Stimulated activated CD4-positive, alpha-beta T cell treated with anti-CD3 and anti-CD28 coated beads, Interleukin-1b, Interleukin-23, amount 100 ng/mL, for 1 hour (primary cell): ENCODE measurements at places on chromosomes 3 and 15.

GRCh38 chr3:56314842-56315241, 153.4 kb downstream of the ERC2 start:
- DNase-seq: no peak

- DNase-seq: no peak
Observed at GRCh38 chr3:31729082-31729481, 196.4 kb downstream of the STT3B start.

DNA sequence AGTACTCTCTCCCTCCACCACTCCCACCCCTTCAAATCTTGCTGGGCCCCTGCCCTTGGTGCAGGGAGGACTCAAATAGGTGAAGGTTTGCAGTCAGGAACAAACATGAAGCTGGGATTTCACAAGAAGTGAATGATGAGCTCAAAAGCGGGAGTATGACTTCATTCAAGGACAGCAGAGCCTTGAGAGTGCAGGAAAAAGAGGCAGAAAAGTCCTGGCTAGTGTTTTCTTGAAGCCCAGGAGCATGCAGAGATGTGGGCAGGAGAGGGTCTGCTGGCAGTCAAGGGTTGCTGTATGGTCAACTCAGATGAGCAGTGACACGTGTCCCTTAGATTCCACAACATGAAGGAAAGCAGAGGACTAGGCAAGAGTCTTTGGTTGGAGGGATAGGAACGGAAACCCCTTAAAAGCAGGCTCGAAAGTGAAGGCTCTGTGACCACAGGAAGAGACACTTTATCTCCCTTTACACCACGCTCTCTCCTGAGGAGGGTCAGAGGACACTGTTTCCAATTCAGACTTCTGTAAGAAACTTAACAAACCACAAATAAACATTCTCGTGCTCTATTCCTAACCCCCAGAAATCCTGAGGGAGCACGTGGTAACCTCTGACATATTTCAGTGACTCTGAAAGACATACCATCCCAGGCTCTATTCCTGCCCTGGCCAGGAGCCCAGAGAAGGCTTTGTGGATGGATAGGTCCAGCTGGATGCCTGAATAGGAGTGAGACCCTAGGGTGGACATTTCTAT, 168.0 kb upstream of the NDN start:
- no peak for DNase-seq

DNA sequence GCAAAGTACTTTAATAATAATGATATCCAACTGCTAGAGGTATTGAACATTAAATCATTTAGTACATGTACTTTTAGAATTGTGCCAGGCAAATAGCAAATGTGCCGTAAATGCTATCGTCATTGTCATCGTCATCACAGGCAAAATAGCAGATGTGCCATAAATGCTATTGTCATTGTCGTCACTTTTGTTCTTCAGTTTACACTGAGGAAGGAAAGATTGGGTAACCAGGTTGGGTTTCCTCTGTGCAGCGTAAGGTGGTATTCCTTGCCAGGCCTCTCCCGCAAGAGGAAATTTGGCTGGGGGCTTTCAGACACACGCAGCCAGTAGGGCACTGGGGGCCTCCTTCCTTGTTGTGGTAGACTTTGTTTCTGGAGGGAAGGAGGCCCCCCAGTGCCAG, 26.4 kb downstream of the ABHD17C start:
- DNase-seq: no peak

GRCh38 chr15:44034334-44034733, 160.7 kb downstream of the FRMD5 start:
- DNase-seq: no peak

DNA sequence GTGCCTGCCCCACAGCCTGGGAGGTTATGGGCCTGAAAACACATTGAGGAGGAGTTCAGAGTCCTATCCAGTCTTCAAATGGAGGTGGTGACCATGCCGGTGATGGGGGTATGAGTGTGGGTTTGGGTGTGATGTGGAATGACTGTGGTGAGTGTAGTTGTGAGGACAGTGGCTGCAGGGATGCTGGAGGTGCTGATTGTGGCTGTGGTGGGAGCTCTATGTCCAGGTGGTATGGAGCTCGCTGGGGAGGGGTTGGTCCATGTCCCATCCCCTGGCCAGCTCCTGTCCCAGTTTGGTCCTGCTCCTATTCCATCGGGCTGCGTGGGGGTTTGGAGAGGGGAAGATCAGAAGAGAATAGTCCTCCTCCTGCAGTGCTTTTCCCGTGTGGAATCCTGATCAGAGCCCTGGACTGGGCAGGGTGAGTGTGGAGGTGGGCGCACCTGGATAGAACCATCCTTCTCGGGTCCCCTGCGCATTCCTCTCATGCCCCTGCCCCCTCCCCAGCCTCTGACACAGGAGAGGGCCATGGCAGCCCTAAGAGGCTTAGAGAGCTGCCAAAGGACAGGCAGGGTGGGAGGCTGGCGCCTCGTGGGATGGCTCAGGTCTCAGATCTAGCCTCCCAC, 23.0 kb upstream of the GOLGA6C start:
- no peak for DNase-seq

DNA sequence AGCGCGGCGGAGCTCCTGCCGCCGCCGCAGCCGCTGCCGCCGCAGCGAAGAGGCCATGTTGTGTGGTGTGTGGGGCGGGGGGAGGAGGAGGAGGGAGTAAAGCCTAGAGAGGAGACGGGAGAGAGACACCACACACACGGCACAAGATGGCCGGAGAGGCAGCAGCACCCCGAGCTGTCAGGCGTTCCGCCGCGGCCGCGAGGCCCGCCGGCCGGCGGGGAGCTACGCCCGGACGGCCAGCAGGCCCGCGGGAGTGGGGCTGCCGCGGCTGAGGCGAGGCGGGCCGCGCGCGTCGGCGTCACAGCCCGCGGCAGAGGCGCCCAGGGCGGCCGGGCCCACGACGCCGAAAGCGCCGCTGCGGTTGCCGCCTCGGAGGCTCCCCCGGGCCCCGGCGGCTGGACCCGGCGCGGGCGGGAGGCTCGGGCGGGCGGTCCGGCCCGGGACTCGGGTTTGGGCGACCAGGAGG, 17.4 kb upstream of the CHD2 start:
- no peak for DNase-seq

- no peak for DNase-seq
Observed at GRCh38 chr15:39787479-39787878, 4.8 kb upstream of the FSIP1 start.

- no peak for DNase-seq
Observed at GRCh38 chr15:58704155-58704865, 45.2 kb downstream of the ADAM10 start.

DNA sequence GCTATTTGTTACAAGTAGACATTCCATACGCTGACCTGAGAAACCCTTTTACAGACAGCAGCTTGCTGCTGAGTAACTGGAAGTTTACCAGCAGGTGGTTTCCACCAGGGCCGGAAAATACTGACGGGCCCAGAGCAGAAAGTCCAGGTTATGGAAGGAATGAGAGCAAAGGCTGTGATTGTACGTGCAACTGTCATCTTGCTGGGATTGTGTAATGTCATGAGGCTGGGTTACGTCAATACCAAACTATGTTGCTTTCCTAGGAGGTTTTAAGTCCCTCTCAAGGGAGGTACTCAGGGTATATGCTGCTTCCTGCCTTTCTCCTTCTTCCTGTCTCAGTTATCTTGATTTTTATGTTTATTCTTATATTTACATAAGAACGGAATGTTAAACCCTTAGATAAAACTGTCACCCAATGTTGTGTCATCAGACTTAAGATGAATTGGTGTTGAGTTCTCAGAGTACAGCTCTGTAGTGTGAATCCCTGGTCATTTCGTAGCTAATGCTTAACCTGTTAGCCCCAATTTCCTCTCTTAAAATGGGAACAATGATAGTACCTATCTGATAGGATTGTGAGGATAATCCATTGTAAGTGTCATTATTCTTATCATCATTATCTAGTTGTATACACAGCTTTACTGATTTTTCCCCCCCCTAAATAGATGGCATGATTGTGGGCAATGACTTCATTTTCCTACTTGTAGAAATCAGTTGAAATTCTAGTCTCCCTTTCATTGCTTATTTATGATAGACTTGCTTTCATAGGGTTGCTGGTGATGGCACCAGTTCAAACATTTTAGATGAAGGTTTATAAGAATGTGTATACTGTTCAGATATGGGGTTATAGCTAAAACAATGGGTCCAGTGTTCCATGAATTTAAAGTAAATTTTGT, 101.4 kb downstream of the FNDC3B start:
- DNase-seq: no peak

- no peak for DNase-seq
Observed at GRCh38 chr15:65762914-65763787, 28.9 kb downstream of the DENND4A start.

DNA sequence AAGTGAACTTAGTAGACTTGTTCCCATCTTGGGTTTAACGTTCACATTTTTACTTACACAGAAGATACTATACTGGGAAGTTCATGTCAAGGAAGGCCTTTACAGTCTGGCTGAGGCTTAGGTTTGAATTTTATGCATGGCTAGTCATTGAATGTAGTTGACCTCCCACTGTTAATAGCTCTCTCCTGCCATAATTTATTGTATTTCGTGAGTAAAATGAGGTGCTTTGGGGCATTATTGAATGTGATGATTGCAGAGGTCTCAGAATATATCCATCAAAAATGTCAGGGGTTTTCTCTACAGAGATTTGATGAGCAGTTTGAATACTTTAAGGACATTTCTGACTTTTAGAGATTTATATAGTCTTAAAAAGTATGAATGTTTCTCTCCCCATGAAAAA, 356.6 kb upstream of the GRM7 start:
- no peak for DNase-seq

GRCh38 chr3:187041362-187042307, 97.7 kb downstream of the RPL39L start:
- DNase-seq: no peak

DNA sequence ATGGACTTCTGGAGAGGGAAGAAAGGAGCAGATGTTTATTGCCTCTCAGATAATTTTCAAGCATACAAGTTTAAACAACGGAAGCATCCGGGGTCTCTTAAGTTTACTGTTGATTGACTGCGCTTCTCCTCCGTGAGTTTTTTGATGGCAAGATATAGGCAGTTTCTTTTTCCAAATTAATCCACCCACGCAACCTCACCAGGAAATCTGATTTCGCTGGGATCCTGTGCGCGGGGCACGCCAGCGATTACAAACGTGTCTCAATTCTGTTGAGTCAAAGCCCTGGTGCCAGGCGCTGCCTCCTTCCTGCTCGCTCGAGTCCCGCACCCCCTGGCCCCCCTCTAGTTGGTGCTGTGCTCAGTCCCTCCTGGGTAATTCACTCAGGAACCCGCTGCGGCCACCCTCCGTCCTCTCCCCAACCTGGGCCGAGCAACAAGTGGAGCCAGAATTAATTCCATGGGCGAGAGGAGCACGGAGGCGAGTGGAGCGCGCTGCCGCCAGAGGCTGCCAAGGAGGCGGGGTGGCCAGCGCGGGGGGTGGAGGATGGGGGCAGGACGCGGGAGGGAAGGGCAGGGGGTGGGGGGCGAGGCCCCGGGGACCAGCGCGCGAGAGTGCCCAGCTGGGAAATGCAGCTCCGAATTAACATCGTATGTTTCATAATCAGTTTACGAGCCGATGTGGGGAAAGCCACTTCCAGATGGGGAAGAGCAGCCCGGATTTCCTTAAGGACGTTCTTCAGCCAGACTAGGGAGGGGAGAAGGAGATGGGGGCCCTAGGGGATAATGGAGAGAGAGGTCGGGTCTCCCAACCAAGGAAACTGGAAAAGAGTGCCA, 6.0 kb downstream of the WNT5A start:
- no peak for DNase-seq

GRCh38 chr3:184077881-184078280, 19.0 kb upstream of the HTR3E start:
- DNase-seq: no peak

DNA sequence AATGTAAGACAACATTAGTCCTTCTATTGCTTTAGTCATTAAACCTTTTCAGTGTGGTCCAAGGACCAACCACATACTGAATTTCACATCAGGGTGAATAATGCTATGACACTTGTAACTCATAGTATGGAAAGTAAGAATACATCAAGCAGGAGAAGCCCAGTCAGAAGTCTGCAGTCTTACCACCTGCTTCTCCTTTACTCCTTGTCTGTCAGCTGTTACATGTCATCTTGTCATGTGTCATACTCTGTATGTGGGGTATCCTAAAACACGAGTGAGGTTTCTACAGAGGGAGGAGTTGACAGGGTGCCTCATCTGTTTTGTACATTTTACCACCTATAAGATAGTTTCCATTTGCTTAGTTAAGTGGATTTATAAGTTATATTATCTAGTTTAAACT, 32.8 kb upstream of the EID1 start:
- no peak for DNase-seq

GRCh38 chr15:35784745-35785144, 238.8 kb upstream of the DPH6 start:
- DNase-seq: no peak

DNA sequence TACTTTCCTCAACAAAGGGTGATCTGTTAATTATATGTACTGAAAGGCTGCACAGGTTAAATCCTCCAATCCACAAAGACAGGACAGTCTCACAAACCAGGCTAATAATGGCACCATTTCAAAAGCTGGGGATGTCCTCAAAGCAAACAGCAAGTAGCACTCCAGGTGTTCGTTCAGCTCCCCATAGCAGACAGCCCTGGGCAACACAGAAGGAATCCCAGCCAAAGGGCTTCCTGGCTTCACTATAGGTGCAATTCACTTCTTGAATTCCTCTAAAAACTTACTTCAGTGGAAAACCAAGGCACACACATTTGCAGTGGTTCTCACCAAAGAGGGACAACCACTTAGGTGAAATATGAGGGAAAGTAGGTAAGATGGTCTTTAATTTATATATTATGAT, 166.7 kb downstream of the CTNNB1 start:
- DNase-seq: no peak

GRCh38 chr3:34268032-34268709, 469.7 kb downstream of the PDCD6IP start:
- no peak for DNase-seq

DNA sequence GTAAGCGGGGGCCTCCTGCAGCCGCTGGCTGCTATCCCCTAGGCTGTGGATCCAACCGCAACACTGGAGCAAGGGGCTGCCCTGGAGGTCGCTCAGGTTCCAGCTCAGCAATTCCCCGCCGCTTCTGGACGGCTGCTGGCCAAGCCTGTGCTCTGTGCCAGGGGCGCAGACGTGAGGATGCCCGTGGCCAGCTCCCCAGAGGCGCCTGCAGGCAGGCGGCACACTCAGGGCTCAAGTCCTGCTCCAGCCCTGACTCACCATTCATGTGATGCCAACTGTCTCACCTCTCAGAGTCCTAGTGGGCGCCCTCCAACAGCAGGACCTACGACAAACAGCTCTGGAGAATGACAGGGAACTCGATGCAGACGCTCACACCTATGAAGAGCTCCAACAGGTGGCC, 31.6 kb downstream of the KLHL25 start:
- no peak for DNase-seq

DNA sequence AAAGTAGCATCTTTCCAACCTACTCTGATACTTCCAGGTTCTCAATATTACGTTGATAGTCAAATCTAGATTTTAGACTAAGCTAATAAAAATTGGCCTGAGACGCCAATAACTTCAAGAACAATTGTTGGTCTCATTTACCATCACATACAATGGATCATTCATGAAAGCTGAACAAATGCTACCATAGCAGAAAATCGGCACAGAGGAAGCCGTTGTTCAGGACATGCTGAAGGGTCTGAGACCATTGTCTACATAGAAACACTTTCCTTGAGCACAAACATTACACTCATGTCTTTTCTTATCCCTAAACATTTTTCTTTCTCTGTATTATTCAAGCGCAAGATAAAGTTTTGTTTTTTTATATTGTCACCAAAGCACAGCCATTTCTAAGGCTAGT, 37.2 kb upstream of the FHIT start:
- no peak for DNase-seq

GRCh38 chr3:102510663-102511062, 75.8 kb downstream of the ZPLD1 start:
- DNase-seq: no peak

- no peak for DNase-seq
Observed at GRCh38 chr3:165529451-165529850, 307.8 kb downstream of the BCHE start.
